ENCODE measurements at places on chromosomes 7 and 10. TPM values are rescaled to one million over a fixed set of nuclear protein-coding genes. Genes with fewer than 3 reads are reported as not detected.

The PRF1 gene
- not detected for total RNA-seq

The CCL24 gene
- total RNA-seq: not detected

The CYP3A4 gene
- not detected for total RNA-seq

The ABLIM1 gene
- 8.5 TPM for total RNA-seq

The RBAK gene
- 9.9 TPM for total RNA-seq

The ITGA8 gene
- total RNA-seq: 84.6 TPM

The CPSF4 gene
- total RNA-seq: 36.1 TPM

The EPO gene
- total RNA-seq: not detected

The PNLIPRP3 gene
- total RNA-seq: not detected

The OR6V1 gene
- not detected for total RNA-seq

The GRB10 gene
- 60.4 TPM for total RNA-seq

All from regular cardiac myocyte (primary cell).